ENCODE measurements at places on chromosomes 7 and 10.

GRCh38 chr10:113022265-113022664, 72.2 kb downstream of the TCF7L2 start:
- no peak for DNase-seq

DNA sequence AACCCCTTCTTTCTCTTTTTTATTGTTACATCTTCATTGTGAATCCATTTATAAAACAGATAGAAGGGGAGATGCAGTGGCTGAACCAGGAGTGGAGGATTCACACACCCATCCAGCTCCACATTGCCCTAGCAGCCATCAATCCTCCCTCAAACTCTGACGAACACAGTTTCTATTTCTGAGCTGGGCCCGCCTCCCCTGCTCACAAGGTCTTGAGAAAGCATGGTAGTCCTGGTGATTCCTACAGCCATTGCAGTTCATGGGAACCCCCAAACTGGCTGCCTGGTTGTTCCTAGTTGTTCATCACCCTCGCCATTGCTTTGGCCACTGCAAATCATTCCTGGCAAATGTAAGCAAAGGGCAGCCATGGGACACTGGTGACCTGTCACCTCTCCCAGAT, 258.5 kb upstream of the AOAH start:
- no peak for DNase-seq

DNA sequence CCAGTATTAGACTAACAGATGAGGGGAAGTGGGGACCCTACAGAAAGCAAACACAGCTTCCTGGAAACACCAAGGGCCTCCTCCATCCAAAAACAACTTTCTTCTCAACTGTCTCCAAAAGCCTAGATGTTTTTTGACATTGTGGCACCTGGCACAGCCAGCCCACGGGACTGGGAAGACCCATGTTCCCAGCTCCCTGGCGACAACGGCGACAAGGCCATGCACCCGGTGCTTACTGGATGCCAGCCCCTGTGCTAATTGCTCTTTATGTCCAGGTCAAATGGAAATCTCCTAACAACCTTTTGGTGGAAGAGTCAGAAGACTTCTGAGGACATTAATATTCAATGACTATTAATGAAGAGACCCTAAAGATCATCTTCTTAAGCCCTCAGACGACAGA, 7.1 kb downstream of the FGFR2 start:
- DNase-seq = no peak

GRCh38 chr7:64463636-64464375, 99.1 kb downstream of the ZNF680 start:
- DNase-seq = no peak

DNA sequence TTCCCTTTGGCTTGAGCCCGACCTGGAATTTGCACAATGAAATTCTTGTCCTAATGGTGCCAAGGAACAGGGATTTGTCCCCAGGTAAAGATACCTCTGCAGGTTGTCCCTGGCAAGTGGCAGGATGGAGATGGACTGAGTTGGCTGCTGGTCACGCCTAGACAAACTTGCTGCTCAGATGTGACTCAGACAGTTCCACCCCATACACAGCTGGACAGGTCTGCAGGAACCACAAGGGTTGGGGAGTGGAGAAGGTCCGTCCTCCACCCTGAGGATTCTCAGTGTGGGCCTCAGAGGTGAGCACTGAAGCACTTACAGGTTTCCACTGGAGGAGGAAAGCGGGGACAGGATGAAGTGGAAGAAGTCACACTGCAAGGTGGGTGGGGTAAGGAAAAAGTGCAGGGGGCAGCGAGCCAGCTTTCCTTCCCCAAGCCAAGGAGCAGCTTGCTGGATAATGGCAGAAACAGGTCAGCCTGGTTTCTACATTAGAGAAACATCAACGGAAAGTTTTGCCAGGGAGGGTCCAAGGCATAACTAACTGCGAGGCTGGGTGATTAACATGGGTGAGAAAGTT, 20.5 kb downstream of the ITPRIP start:
- no peak for DNase-seq

- DNase-seq = no peak
These were observed 132.6 kb downstream of the CHRM2 start for GRCh38 chr7:137001041-137001440.

GRCh38 chr7:30459591-30460245, 18.9 kb downstream of the NOD1 start:
- no peak for DNase-seq

DNA sequence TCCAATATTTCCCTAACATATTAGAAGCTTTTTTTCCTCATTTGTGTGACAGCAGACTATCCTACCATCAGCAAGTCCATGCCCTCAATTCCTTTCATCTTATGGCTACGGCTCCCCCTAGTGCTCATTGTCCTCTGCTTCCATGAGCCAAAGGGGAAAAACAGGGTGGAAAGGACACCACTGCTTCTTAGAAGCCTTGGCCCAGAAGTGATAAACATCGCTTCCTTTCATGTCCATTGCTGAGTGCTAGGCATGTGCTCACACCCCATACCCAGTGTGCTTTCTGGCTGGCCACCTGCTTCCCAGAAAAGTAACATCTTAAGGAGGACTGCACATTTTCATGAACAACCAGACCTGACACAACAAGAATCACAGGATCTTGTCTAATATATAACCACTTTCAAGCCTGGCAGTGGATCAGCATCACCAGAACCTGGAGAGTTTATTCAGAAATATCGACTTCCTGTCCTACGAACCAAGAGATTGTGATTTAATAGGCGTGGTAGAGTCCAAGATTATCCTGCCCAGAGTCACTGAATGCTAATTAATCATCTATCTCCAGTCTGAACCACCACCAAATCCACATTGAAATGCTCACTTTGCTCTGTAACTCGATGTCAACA, 650.5 kb upstream of the SORCS1 start:
- DNase-seq = no peak

- DNase-seq = no peak
These were observed 131.7 kb downstream of the SLC16A9 start for GRCh38 chr10:59577984-59578383.

- no peak for DNase-seq
These were observed 72.2 kb downstream of the GTF2IRD1 start for GRCh38 chr7:74525881-74526280.

DNA sequence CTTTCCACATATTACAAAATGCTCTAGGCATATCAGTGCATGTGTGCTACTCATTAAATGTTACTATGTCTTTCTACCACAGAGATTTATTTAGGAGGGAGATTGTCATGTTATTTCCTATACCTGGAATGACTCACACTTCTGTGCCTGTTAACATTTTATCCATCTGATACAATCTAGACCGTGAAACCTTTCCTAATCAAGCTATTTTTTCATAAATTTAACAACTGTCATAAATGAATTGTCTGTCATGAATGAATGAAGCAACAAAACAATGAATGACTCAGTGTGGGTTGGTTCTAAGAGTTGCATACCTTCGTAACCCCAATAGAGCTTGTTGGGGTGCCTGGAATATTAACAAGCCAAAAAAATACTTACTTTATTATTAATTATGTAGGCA, 554.3 kb downstream of the GRM8 start:
- no peak for DNase-seq

GRCh38 chr7:135169141-135169963, 1.2 kb downstream of the CYREN start:
- DNase-seq = peak; percentile 33

- no peak for DNase-seq
These were observed 434.1 kb downstream of the GRM8 start for GRCh38 chr7:126818393-126819196.

DNA sequence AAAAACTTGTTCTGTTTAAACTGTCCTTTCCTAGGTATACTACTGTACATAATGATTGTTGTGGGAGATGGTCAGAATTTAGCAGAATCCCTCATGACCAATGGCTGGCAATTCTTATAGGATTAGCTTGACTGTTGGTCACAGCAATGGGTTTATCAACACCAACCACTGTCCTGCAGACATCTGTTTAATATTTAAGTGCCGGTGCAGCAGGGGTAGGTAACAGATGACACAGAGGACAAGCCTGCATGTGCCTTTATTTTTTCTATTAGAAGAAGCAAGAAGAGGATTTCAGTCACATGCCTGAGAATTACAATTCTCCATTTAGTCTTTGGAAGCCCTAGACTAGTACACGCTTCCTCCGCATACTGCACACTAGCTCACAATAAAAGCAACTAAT, 48.4 kb downstream of the CCDC6 start:
- no peak for DNase-seq

DNA sequence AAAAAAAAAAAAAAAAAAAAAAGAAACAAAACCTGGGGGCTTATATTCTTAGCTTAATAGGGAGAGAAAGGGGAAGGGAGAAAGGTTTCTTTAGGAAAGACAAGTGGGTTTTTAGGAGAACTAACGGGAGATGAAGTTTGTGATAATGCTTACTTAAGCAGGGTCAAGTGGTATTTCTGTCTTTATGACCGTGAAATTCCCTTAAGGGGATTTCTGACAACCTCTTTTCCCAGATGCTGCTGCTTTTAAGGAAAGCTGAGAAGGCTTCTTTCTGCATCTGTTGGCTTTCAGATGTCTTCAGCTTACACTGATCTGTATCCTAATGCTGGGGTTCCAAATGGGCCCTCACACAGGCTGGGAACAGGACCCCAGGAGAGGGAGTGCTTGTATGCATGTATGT, 42.6 kb downstream of the ADAMTS14 start:
- DNase-seq = no peak

- no peak for DNase-seq
These were observed 142.2 kb downstream of the ATXN7L1 start for GRCh38 chr7:105734233-105734632.

DNA sequence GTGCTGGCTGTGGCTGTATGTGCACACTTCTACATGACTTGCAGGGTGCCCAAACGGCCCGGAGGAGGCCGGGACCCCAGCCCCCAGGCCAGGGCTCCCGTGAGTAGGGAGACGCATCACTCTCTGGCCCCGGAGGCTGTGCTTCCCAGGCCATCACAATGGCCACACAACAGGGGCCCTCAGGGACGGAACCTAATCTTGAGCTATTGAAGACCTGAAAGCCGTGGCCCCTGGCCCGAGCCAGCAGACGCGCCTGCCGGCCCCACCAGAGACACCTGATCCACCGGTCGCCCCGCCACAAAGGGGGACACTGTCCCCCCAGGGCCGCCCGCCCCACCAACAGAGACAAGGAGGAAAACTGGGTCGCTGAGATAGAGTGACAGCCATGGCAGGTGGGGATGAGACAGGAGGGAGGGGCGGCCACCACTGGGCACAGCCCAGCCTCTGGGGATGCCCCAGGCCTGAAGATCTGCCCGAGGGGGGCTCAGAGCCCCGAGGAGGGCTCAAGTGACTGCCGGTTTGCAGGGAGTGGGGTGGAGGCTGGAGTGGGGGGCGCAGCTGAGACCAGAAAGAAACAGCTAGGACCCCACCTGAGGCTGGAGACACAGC, 10.2 kb upstream of the LFNG start:
- DNase-seq = no peak

DNA sequence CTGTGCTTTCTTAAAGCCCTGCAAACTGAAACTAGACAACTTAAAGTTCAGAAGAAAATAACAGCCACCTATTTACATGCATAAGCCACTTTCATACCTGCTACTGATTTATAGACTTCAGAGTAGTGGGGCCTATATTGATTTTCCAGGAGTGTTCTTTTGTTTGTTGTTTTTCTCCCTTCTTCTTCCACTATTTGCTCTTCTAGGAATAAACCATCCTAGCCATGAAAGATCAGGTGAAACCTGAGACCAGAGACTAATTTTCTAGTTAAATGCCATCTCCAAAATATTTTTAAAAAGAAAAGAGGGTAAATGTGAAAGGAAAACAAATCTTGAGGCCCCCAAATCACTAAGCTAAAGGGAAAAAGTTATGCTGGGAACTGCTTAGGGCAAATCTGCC, 72.4 kb upstream of the C1GALT1 start:
- no peak for DNase-seq

DNA sequence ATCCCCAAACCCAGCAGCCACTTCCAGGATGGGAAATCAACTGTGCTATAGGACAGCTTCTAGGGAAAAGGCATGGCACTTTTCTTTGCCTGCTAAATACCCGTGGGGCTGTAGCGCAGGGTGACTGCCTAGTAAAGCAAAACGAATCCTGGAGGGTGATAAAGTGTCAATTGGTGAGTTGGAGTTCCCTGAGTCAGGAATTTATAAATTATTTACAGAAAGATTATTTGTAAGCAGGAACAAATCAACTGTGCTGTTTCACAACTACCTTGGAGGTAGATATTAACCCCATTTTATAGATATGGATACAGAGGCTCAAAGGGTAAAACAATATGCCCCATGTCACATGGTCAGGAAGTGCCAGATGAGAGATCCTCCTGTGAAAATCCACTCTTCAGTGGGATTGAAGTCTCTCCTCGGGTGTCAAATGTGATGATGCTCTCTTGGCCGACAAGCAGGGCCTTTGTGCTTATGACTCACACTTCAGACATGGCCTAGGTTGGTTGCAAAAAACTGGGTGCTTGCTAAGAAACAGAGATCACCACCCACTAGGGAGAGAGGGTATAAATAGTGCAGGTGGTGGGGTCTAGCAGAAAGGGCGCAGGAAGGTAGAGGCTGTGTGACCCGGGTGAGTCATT, 383.2 kb upstream of the ZMIZ1 start:
- DNase-seq = no peak

DNA sequence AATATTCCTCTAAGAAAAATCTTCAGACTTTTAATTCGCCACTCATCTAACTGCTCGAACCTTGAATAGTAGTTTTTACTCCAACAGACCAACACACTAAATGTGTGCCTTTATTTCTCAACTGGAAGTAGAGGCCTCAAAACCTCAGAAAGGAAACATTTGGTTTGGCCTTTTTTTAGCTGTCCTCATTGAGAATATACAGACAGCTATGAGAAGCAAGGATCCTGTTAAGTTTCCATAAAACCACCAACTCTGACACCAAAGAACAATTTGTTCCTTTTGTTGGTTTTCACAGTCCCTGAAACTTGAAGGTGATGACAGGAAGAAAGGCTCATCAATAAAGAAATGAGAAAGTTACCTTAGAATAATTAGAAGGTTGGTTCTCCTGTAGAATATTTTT, 199.2 kb upstream of the MEOX2 start:
- no peak for DNase-seq

- DNase-seq = no peak
These were observed 580.1 kb upstream of the AUTS2 start for GRCh38 chr7:69018200-69018599.

GRCh38 chr7:96407427-96407826, 85.5 kb upstream of the SLC25A13 start:
- no peak for DNase-seq

- DNase-seq = no peak
These were observed 7.5 kb upstream of the KIFBP start for GRCh38 chr10:68981074-68981473.

DNA sequence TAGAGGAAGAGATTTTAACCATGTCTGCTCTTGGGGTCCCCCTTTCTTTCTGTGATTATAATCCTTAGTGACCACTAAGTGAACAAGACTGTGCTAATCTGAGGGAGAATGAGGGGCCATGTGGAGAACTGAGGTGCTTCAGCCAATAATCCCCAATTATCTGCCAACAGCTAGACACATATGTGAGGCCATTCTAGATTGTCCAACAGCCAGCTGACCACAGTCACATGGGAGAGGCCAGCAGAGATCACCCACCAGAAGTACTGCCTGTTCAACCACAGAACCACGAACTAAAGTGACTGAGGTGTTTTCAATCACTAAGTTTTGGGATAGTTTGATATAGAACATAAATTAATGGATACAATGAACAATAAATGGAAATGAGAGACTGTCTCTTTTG, 74.3 kb downstream of the SEMA3E start:
- no peak for DNase-seq

- no peak for DNase-seq
These were observed 169.5 kb downstream of the C1GALT1 start for GRCh38 chr7:7351832-7352231.
